ENCODE measurements at places on chromosomes 16 and 17.

GRCh38 chr17:68190495-68190894, 57.3 kb upstream of the AMZ2 start:
- DNase-seq: no peak

DNA sequence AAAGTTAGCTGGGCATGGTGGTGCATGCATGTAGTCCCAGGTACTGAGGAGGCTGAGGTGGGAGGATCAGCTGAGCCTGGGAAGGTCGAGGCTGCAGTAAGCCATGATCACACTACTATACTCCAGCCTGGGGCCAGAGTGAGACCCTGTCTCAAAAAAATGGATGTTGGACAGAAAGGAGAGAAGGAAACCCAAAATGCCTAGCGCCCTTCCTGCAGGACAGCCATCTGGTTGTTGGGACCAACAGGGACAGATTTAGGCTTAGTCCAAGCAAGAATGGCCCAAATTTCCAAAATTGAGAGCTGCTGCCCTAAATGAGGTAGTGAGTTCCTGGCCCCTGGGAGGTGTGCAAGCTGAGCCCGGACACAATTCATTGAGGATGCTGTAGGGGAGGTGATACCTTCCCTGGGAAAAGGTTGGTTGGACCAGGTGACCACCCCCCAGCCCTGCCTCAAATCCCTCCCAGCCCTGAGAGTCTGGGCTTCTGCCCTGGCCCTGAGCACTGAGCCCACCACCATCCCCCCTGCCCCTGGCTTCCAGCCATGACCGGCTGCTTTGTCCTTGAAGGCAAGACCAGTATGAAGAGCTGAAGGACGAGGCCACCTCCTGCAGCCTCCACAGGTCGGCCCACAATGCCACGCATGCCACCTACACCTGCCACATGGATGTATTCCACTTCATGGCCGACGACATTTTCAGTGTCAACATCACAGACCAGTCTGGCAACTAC, 35.1 kb downstream of the IL21R start:
- DNase-seq: no peak

DNA sequence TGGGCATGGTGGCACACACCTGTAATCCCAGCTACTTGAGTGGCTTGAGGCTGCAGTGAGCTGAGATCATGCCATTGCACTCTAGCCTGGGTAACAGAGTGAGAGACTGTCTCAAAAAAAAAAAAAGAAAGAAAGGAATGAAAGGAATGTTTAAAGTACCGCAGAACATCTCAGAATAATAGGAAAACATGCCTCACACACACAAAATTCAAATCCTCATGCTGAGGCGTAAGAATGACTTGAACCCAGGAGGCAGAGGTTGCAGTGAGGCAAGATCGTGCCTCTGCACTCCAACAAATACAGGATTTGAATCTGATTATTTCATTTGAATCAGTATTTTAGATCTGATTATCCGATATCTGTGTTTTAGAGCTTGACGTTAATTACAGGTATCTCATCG, 21.3 kb upstream of the GAA start:
- no peak for DNase-seq

GRCh38 chr17:29151567-29151966, 28.6 kb downstream of the MYO18A start:
- DNase-seq: no peak

DNA sequence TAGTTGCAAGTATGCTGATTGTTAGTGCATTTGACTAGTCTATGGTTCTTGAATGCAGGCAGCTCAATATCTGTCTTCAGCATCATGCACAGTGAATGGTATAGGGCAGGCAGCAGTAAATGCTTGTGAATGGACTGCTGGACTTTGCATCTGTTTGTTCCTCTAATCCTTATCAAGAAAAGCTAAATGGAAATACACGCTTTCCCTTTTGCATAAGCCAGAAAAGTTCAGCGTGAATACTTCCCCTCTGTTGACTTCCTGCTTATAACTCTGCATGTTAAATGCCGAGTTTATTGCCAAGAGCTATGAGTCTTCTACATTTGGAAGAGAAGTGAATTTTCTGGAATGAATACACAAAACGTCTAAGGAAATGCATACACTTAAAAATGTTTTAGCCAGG, 127.9 kb upstream of the CPHXL start:
- no peak for DNase-seq

GRCh38 chr17:79465011-79465680, 145.7 kb downstream of the RBFOX3 start:
- no peak for DNase-seq
